ENCODE measurements at places on chromosomes 2 and 18.

DNA sequence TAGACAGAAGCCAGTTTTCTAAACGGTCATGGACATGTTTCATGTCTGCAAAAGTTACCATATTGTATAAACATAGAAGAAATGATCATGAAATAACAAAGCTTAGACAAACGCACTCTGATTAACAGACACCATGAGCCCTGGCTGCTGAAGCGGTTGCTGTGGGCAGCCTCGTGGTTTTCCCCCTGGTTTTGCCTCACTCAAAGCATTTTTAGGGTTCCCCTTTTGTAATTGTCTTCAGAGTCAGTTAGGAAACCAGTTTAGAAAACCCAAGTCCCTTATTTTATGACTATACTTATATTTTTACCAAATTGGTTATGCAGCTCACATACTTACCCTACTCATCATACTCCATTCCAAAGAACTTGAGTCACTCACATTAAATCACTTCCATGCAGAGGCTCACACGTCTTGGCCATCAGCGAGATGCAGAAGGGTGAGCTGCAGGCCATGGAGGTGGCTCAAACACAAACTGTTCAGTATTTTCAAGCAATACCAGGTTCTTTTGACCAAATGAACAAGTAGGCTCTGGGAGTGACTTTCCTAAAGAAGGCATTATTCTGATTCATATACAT, 105.6 kb upstream of the SALL3 start:
- DNase-seq: no peak

DNA sequence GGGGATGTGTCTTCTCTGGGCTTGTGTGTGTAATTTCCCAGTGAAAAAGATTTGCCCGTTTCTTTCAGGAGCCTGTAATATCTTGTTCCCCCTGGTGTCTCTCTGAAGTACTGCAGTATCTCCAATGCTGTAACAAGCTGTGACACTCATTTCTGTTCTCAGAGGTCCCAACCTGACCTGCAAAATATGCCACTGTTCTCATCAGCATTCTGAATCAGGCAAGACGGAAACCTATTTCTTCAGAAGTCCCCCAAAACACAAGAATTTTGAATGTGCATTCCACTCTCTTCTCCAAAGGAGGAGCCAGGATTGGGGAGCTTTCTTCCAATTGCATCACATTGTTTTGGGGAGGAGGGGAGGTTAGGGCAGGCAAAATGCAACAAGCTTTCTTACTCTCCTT, 77.0 kb upstream of the CNGA3 start:
- peak; percentile 42 for DNase-seq

DNA sequence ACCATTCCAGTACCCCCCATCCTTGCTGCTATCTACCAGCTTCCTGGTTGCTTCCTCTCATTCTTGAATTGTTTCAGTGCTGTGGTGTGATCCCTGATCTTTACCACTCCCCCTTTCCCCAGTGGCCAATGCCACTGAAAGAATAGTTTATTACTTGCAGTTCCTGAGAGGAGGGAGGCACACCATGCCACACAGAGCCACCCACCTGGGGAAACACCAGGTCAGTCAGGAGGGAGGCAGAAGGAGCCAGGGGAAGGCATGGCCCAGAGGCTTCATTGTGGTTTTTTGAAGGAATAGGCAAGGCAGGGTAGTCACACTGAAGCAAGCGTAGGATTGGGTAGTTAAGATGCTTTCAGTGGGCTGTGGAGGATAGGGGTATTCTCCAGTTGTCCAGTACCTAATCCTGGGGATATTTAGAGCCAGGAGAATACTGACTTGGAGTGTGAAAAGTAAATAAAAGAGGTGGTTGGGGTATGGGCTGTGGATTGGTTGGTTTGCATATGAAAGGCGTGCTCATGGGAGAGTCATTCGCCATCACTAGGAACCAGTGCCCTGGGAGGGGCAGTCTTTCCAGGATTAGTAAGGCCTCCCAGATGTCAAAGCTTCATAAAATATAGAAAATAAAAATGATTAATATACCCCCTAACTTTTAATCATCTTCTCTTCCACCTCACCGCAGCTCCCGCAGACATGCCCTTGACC, 6.7 kb upstream of the TMEM177 start:
- no peak for DNase-seq

- peak; percentile 35 for DNase-seq
These were observed 4.8 kb downstream of the DHRS9 start for GRCh38 chr2:169073963-169074751.

DNA sequence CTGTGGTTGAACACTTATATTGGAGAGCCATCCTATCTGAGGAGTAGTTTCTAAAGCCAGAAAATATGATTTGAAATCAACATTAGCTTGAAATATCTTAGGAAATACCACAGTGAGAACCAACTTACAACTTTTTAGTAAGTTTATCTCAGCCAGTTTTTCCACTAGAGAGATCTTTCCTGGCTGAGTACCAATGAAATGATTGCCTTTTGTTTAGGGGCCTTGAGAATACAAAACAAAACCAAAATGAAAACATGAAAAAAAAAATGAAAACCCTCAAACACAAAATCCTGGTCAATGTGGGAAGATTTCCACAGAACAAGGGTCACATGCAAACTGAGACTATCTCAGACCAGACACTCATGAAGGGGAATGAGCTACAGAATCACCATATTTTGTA, 429.0 kb downstream of the SETBP1 start:
- no peak for DNase-seq

DNA sequence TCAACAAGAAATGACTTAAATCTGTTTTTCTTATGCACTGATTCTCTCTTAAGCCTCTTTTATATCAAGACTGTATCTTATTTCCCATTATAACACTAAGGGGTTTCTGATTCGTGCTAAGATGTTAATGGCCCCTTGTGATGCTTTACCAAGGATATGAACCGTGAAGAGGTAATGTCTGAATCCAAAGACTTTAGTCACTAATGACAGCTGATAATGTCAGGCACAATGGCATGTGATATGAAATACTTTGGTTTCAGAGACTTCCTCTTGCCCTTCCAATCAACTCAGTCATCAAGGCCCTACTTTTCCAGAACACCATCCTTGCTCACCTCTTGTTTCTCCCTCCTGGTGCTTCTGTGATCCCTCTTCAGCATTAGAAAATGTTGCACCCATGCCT, 262.8 kb downstream of the KCNE4 start:
- no peak for DNase-seq

- no peak for DNase-seq
These were observed 50.3 kb downstream of the RPL37A start for GRCh38 chr2:216548901-216549331.

GRCh38 chr2:191064590-191064989, 50.6 kb upstream of the STAT1 start:
- no peak for DNase-seq

DNA sequence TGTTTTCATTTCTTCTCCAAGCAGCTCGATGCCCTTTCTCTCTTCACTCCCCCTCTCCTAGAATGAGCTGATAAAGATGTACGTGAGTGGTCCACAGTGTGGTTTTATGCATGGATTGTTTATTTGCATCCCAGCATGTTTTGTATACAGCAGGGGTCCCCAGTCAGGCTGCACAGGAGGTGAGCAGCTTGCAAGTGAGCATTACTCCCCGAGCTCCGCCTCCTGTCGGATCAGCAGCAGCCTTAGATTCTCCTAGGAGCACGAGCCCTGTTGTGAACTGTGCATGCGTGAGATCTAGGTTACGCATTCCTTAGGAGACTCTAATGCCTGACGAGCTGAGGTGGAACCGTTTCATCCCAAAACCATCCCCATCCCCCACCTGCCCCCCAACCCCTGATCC, 262.6 kb downstream of the AGAP1 start:
- no peak for DNase-seq

DNA sequence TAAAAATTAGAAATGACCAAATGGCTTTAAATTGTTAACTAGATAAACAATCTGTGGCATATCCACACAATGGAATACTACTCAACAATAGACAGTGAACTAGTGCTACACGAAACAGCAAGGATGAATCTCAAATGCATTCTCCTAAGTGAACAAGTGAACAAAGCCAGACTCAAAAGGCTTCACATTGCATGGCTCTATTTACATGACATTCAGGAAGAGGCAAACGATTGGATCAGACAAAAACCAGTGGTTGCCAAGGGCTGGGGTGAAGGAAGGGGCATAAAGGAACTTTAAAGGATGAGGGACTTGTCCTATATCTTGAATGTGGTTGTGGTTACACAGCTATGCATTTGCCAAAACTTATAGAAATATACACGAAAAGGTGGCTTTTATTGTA, 184.3 kb downstream of the RPIA start:
- DNase-seq: no peak

DNA sequence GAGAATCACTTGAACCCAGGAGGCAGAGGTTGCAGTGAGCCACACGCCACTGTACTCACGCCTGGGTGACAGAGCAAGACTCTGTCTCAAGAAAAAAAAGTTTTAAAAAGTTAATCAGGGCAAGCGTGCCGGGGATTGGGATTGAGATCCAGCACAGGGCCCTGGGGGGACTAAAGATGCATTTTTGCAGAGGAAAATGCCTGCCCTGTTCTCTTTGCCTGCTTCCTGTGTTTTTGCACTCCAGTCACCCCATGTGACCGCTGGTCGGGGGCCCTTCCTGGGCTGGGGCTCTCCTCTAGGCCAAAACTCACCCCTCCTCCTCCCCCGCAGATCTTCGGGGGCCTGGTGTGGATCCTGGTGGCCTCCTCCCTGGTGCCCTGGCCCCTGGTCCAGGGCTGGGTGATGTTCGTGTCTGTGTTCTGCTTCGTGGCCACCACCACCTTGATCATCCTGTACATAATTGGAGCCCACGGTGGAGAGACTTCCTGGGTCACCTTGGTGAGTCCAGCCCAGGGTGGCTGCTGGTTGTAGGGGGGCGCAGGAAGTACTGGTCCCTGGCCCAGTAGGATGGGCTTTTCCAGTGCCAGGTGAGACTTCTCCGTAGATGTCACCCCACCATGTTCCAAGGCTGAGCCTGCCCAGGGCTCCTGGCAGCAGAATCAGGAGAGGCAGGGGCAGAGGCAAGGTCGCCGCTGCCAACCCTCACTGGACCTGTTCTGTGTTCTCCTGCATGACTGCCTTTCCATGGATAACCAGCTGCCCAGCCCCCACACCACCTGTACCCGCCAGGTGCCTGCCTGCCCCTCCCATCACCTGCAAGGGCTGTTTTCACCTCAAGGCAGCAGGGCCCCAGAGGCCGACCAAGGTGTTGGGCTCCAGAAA, 22.4 kb downstream of the MAL start:
- no peak for DNase-seq

GRCh38 chr2:155368934-155369333, 670.4 kb downstream of the KCNJ3 start:
- peak; percentile 17 for DNase-seq

- peak; percentile 46 for DNase-seq
These were observed 64.7 kb upstream of the RASGRP3 start for GRCh38 chr2:33411765-33412164.

DNA sequence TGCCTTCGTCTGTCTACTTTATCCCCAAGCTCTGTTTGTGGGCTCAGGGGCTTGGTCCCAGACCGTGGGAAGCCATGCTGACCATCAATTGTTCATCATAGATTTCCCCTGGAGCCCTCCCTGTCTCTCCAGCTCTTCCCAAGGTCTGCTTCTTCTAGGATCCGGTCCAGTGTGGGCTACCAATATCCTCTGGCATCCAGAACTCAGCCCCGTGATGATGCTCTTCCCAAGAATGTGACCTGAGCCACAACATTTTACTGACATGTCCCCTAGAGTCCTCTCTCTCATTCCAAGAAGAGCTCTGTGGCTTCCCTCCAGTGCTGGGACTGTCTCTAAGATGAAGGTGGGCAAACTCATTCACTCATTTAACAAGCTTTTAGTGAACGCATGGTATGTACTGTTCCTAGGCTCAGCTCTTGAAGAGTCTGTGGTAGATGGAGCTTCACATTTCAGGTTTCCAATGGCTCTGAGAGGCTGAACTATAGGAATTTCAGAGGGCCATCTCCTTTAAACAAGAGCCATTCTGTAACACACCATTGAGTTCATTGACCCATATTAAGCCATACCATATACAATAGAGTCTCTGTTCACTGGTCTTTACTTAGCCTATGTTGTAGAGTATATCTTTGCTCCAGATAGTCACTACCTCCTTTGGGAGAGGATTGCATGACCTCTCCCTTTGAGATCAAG, 142.0 kb upstream of the APCDD1 start:
- DNase-seq: no peak

DNA sequence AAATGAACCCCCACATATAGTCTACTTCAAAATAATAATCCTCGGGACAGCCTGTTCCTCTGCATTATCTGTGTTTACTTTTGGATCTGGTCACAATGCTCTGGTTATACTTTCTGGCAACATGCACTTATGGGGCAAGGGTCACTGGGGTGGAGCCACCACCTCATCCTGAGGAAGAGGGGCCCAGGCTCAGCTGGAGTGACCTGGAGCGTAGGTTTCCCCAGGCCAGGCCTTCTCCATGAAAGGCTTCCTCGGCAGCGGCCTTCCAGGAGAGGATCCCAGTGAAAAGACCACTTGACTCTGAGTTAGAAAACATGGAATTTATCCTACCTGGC, 237.4 kb downstream of the SETBP1 start:
- no peak for DNase-seq

- DNase-seq: no peak
These were observed 23.3 kb upstream of the MTA3 start for GRCh38 chr2:42545023-42545721.

DNA sequence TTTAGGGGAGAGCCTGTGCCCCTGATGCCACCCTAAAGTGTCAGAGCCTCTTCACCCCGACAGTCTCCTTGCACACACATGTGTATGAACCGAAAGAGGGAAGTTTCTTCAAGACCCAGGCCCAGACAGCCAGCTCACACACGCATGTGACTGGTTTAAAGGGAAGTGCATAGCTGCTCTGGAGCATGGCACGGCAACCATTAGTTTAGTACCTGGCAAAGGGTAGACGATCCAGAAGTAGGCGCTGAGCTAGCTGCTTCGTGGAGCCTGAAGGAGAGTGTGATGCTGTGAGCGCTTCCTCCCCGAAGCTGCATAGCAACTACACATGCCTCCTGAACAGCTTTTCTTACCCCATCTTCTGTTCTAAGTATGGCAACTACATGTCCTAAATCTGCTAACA, 91.7 kb downstream of the ZCCHC2 start:
- DNase-seq: no peak

GRCh38 chr18:50651334-50651733, 91.4 kb downstream of the MAPK4 start:
- DNase-seq: no peak

DNA sequence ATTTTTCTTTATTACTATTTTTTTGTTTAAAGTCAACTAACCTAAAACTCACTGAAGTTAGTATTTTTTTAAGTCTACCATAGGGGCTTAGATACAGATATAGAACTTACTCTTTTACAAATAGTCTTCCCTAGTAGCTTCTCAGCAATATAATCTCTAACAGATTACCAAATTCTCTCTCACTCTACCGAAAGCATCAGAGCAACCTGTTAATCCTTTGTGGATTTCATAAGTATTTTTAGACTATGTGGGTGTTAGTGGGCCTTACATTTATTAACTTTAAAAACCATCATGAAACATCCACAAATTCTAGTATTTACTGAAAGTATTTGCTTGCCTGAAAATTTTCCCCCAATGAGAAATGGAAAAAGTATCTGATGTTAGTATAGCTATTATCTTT, 84.6 kb upstream of the TFPI start:
- no peak for DNase-seq

GRCh38 chr2:9627310-9627709, 3.5 kb downstream of the YWHAQ start:
- DNase-seq: no peak
